Caudate nucleus (tissue), 63 donors: ENCODE measurements at places on chromosomes 2 and 18.

DNA sequence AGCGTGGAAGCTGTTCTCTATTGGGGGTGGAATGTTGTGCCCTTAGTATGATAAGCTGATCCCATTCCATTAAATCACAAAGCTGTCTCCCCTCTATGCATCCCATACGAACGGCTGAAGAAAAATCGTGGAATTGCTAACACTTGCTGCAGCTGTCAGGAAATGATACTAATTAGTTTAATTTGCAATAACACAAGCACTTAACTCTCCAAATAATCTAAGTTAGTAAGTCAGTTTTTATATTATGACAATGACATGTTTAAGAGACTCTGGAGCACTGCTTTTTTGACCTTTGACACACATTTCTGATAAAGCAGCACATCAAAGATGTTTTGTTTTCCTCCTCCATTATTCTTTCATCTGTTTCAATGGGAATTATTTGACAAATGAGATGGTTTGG lies 123.7 kb upstream of the SATB2 start:
- DNase-seq: no peak

GRCh38 chr2:178479758-178480226 lies 465 bp upstream of the PLEKHA3 start:
- DNase-seq: peak; percentile 39

DNA sequence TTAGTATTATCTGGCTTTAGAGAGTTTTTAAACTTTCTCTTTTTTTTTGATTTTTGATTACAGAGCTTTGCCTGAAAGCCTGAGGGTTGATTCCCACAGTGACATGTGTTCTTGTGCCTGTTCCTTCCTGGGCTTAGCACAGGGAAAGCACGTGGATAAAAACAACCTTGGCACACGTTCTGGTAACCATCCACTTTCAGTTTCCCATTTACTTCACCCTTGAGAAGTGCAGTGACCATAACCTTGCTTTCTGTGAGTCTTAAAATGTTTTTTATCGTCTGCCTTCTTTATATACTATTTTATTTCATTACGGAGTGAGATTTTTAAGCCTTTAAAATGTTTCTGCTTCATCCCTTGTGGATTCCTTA lies 11.5 kb downstream of the CD226 start:
- no peak for DNase-seq

DNA sequence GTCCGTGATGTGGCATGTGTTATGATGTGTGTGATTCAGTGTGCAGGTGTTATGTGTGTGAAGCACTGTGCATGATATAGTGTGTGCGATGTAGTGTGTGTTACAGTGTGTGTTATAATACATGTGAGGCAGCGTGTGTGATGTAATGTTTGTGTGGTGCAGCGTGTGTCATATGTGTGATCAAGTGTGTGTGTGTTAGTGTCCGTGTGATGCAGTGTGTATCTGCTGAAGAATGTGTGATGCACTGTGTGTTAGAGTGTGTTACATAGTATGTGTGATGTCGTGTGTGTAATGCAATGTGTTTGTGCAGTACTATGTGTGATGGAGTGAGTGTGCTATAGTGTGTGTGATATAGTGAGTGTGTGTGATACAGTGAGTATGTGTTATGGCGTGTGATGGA lies 182.8 kb upstream of the SOX11 start:
- DNase-seq: no peak

GRCh38 chr18:22822841-22823508 lies 110.2 kb upstream of the RBBP8 start:
- DNase-seq: no peak

DNA sequence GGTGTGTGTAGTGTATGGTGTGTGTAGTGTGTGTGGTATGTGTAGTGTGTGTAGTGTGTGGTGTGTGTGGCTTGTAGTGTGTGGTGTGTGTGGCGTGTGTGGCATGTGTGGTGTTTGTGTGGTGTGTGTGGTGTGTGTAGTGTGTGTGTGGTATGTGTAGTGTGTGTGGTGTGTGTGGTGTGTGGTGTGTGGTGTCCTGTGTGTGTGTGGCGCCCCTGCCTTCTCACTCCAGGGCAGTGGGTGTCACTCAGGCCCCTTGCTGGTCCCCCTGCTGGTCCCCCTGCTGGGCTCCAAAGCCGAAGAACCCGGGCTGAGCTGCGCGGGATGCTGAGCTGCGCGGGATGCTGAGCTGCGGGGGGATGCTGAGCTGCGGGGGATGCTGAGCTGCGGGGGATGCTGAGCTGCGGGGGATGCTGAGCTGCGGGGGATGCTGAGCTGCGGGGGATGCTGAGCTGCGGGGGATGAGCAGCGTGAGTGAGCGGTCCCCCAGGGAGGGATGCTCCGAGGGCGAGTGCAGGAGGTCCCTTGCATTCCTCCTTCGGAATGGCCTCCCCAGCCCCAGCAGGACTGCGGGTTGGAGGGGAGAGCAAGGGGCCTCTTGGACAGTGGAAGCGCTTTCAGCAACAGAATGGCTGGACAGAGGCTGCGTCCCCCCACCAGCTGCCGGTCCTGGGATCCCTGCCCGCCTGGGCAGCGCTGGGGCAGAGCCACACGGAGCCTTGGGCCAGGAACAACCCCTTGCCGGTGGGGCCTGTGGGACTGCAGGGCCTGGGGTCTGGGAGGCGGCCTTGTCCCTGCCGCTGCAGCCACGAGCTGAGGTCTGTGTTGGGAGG lies 3.4 kb upstream of the RTP5 start:
- DNase-seq: no peak

- DNase-seq: no peak
Measured at GRCh38 chr18:61643884-61644647, 248.7 kb downstream of the RNF152 start.

GRCh38 chr18:25672490-25672889 lies 320.5 kb upstream of the ZNF521 start:
- DNase-seq: no peak

DNA sequence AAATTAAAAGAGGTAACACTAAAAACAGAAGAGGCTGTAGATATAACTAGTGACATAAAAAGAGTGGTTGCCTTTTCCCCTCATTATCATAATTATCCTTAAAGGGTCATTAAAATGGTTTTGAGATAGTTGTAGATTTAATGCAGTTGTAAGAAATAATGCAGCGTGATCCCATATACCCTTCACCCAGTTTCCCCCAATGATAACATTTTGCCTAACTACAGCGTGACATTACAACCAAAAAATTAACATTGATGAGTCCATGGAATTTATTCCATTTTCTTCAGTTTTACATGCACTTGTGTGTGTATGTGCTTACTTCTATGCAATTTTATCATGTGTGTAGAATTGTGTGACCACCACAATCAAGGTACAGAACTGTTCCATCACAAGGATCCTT lies 13.2 kb upstream of the RMND5A start:
- DNase-seq: no peak

- DNase-seq: no peak
Measured at GRCh38 chr2:143431316-143431715, 302.1 kb downstream of the ARHGAP15 start.

DNA sequence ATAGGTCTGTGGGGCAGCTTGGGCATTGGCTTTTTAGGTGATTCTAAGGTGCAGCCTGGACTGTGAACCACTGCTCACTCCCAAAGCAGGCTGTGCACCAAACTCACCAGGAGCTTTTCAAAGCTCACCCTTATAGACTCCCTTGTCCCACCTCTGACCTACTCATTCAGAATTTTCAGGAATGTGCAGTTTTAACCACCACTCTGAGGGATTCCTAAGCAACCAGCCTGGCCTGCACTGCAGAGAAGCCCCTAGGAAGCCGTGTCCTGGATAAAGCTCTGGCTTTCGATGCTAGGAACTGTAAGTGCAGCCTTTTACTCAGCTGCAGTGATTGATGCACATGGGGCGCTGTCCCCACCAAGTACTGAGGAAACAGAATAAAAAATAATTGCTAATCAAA lies 33.0 kb downstream of the MRO start:
- DNase-seq: no peak

DNA sequence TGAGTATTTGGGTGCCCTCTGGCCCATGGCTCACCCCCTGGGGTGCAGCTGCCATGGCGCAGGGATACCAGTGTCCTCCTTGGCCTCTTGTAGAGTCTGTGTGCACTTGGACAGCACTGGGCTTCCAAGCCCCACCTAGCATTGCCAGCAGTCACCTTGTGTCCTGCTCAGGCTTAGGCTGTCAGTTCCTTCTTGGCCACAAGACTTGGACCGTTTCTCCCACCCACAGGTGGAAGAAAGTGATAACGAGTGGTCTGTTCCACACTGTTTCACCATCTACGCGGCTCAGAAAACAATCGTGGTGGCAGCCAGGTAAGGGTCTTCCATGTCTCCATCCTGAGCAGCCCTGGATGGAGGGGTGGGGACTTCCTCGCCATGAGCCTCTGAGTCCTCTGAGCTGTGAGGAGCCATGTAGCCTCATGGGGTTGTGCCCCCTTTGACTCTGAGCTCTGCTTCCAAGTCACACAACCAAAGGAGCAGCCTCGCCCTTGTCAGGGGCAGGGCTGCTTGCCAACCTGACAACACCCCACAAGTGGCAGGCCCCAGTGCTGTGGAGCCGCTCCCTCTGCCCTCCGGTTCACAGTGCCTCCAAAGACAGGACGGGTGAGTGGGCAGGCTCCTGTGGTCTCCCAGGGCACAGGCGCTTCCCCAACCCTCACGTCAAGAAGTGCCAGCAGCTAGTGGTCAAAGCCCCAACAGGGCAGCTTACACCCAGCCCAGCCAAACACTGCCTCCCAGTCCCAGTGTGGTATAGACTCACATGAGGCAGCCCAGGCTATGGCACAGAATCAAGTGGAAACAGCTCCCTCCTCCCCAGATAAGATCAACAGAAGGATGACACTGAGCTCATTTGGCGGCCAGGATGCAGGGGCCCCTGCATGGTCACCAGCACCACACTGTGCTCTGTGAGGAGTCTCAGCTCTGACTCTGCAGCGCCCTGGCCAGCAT lies 18.4 kb downstream of the STK25 start:
- no peak for DNase-seq

GRCh38 chr18:30485078-30485477 lies 557.5 kb downstream of the DSC3 start:
- DNase-seq: no peak

GRCh38 chr2:205166745-205167144 lies 515.6 kb upstream of the NRP2 start:
- DNase-seq: no peak

DNA sequence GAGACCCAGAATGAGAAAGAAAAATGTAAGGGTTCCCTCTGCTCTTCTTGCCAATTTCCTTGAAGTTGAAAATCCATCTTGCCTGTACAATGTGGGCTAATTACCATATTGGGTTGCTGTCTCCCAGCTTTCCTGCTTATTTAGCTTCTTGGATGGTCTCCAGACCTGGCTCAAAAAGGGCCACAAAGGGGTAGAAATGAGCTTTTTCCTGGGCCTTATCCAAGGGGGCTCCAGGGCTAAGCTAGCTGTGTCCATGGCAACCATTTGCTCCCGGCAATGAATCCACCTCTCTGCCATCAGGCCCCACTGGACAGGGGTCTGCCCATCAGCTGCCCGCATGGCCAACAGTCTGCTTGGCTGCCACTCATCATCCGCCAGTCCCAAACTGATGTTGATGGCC lies 85.0 kb downstream of the BOD1L2 start:
- DNase-seq: peak; percentile 18

GRCh38 chr2:46350029-46350689 lies 53.0 kb downstream of the EPAS1 start:
- DNase-seq: no peak

DNA sequence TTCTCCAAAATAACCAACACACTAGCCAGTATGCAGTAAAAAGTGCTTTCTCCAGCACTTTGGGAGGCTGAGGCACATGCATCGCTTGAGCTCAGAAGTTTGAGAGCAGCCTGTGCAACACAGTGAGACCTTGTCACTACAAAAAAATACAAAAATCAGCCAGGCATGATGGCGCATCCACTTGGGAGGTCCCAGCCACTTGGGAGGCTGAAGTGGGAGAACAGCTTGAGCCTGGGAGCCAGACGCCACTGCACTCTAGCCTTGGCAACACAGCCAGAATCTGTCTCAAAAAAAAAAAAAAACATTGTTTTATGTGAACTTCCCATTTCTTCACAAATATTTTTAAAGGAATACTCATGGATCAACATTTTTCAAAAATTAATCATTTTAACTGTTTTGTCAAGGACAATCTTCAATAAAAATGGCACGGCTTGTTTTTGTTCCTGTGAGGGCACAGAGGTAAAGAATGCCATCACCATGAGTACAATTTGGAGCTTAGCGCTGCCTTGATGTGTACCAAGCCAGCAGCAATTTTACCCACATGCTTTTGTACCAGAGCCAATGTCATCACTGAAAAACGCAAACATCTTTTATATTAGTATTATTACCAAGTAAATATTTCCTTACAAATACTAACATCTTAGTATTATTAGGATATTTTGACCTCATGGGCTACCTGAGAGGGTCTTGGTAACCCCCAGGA lies 26.7 kb downstream of the RAB1A start:
- DNase-seq: no peak

GRCh38 chr2:38345323-38346038 lies 31.6 kb downstream of the ATL2 start:
- DNase-seq: no peak

DNA sequence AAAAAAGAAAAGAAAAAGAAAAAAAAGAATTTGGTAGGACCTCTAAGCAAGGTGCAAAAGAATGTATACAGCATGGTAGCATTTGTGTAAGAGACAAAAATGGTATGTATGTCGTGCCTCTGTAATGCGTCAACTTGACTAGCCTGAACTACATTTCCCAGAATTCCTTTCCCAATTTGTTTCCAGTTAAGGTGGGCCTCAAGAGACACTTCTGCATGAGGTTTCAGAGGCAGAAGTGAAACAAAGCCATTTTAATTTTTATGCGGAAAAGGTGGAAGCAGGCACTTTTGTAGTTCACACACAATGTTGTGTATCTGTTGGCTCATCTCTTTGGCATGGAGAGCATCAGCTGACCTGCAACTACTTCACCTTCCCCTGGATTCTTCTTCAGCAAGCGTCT lies 56.5 kb upstream of the PAPOLG start:
- no peak for DNase-seq

DNA sequence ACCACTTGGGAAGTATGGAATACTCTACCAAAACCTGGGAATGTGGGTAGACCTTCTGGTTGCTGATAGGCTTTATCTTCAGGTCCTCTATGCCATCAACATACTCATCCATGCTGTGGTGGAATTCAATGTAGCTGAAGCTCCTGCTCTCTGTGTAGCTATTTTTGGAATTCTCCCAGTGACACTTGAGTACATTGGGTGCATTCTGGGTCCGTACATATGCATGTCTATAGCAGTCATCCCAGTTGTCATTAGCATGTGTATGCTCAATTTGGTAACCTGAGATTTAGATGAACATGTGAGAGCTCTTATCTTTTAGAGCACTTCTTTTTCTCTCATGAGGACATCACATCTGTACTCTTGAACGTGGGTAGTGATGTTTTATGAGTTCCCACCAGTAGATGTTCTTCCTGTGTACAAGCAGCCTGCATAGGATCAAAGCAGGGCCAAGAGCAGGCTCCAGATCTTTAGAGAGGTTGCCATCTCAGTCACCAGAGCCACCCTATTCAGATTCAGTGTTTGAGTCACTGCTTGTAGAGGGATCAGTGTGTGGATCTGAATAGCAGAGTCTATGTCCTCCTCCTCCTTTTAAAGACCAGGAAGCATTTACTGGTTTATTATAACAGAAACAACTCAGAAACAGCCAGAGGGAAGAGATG lies 65.9 kb downstream of the MGAT5 start:
- DNase-seq: no peak
